ENCODE measurements at places on chromosomes 6 and 20.

DNA sequence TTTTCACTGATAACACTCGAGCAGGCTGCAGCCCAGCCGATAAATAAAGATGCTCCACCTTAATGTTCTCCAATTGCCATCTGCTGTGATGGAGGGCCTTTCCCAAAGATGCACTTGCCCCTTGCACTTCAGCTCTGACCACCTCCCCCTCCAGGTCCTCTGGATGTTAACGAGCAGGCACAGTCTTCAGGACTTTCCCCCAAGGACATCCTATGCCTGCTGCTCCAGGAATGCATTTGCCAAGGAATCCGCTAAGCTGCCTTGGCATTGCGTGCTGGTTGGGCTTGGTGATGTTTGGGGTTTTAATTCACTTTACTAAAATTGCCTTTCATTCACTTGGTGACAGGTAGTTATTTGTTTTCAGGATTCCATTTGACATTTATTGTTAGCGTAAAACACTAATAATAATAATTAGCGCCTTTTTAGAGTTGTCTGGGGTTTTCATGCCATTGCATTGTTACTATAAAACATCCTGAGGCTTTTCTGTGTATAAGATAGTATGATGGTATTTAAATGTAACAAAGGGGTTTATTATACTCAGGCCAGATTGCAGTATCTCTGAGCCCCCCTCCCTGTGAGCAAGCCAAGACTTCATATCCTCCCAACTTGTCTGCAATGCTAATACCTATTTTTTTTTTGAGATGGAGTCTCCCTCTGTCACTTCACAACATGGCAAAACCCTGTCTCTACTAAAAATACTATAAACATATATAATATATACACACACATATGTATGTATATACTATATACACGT is 66.7 kb upstream of the TSHZ2 start:
- DNase-seq: no peak

- DNase-seq: peak; percentile 43
Observed at GRCh38 chr6:24926192-24926591, 9.6 kb downstream of the RIPOR2 start.

GRCh38 chr6:147510929-147511590 is 2.6 kb downstream of the SAMD5 start:
- DNase-seq: no peak

DNA sequence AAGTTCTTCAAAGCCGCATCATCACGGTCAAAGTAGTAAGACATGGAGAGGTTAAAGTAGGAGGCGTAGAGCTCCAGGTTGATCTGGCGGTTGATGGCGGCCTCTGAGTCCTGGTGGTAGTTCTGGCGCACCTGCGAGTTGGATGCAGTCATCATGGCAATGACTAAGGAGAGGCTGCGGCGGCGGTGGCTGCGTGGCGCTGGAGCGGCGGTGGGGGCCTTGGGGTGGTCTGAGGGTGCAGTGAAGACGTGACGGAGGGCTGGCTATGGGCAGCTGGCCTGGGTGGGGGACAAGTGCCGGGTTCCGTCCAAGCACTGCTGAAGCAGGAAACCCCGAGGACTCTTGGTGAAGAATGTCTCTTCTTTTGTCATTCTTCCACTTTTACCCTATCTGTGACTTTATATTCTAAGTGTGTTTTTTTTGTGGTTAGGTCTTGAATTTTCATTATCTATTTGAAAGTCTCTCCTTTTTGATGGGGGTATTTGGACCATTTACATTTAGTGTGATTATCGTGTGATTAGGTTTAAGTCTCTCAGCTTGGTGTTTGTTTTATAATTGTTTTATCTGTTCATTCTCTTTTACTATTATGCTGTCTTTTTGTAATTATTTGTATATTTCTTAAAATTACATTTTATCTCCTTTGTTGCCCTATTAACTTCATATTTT is 94.6 kb downstream of the TFAP2B start:
- DNase-seq: no peak

- DNase-seq: no peak
Observed at GRCh38 chr20:47557218-47557617, 55.5 kb downstream of the NCOA3 start.

DNA sequence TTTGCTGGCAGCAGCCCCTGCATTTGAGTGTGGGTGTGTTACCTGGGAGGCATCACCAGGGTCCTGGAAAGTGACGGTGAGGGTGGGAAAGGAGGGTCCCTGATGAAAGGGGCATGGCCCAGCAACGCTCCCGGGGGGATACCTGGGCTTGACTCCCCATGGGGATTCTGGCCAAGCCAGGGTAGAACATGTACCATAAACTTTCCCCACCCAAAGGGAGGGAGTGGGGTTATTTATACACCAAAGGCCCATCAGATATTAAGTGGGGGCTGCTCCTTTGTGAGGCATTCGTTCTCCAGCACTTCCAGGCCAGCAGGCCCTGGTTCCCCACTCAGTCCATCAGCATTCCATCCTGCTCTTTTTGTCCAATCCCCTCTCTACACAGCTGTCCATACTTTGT is 20.6 kb upstream of the CCR6 start:
- no peak for DNase-seq

DNA sequence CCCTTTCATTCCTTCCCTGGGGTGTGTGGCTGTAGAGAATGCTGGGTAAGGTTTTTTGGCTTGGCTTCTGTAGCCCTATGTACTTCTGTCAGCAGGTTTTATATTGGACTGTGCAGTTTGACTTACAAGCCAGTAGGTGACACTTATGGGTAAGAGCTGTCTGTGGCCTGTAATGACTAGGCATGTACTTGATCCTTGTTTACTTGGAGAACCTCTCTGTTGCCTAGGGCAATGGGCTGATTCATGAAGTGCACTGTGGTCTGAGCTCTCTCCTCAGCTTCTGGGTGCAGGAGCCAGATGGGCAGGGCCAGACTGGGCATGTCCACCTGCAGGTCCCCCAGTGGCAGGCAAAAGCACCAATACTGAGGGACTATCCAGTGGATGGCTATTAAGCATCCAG is 544.6 kb downstream of the ADGRB3 start:
- no peak for DNase-seq

DNA sequence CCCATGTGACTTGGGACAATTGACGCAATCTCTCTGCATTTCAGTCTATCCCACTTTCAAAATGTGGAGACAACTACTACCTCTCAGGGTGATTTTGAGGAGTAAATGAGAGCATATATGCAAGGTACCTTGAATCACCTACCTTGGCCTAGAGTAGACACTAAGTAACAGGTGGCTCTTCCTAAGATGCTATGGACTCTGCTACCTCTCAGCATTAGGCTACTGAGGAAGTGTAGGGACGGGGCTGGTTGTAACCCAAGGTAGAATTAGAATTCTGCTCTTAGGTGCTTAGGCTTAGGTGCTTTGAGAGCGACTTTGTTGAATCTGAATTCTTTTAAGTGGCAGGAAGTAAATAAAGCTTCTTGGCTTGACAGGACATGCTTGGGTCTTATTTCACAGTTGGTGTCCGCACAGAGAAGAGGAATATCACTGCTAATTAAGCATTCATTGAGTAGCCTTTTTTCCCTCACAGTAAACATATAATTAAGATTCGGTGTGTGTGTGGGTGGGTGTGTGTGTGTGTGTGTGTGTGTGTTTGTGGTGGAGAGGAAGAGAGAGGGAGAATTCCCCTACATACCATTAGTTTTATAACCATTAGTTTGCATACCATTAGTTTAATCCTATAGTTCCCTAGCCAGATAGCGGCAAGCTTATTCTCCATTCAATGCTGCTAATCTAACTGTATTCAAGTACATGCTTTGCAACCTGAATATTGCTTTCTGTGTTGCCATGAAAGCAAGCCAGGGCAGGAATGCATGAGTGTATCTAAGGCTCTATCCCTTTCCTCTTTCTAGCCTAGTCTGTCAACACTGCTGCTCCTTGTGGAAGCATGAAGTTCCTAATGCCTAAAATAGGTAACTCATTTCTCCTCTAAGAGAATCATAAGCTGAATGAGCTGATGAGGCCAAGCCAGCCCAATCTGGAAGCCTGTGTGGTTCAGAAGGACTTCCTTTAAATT is 112.5 kb downstream of the IPCEF1 start:
- no peak for DNase-seq

DNA sequence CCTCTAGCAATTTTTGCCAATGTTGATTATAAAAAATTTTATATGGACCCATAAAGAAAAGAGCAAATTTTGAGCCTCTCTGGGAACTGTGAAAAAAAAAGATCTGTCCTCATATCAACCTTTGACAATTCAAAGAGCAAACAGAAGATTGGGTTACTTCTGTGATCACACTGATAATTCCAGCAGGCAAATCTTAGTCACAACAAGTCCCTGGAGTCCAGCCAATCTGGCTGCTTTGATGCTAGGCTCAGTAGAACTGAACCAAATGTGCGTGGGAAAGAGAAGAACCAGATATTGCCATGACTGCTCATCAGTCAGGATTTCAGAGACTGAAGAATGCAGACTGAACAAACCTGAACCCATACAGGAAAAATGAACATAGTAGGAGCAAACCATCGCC is 438.4 kb upstream of the FLRT3 start:
- DNase-seq: no peak

GRCh38 chr6:75735491-75736186 is 13.4 kb upstream of the MYO6 start:
- DNase-seq: peak; percentile 57

DNA sequence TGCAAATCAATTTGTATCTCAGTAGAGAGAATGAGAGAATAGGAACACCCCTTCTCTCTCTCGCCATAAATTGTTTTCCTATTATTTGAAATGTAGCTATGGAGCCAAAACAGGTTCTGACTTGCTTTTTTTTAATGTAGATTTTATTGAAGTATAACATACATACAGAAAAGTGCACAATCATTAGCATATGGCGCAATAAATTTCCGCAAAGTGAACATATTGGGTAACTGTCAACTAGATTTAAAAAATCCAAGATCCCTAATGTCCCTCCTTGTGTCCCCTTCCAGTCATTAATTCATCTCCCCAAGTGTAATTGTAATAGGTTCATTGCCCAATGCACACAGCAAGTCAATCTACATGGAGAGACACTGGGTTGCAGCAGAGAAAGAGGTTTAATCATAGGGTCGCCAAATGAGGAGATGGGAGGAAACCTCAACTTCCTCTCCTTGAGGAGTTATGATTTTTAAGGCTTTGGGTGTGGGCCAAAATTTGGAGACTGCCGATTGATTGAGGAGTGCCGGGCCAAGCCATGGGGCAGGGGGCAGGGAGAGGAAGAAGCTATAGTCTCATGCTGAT is 43.3 kb upstream of the TGM3 start:
- no peak for DNase-seq
